Common myeloid progenitor, CD34-positive (primary cell): ENCODE measurements at places on chromosomes 7 and 10.

DNA sequence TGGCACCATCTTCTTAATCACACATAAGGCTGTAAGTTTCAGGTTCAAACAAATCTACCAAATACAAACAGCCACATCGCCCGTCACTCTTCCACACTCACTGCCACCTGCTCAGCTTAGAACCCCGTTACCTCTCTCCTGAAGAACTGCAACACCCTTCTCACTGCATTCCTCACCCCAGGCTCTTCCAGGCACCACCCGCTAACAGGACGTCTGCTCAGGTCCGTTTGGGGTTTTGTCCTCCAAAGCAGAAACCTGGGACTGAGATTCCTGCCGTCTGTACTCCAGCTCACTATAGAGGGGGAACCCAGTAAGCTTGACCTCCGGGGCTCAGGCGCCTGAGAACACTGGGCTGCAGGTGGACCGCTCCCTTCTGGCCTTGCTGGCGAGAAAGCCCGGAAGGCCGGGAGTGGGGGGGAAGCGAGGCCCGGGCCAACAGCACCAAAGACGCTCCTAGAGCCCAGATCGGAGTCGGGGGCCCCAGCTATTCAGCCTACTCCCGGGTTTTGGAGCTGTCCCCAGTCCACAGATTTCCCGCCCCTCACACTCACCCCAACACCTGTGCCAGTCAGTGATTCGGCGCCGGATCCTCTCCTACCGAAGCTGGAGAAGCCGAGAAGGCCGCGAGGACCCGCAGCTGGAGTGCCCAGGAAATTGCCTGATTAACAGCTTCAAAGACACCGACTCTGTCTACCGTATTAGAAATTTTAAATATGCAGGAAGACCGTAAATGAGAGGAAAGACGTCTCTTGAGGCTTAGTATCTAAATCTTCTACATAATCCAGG is at the start of gene AP3M1:
TSS of gene AP3M1 (minus strand) at position 625 of the 786 bp plus-strand sequence. CDS start 12,449 bp downstream, outside the sequence.
- H3K27ac ChIP-seq: peak within 1 kb of the TSS; percentile 99
- no peaks in the 10 kb centered on the region for H3K36me3 ChIP-seq
- no peaks in the 10 kb centered on the region for H3K27me3 ChIP-seq
- H3K4me3 ChIP-seq: peak within 1 kb of the TSS; percentile 88
- no peak for DNase-seq
- peaks cover 22% of the 10 kb centered on the region for H3K4me1 ChIP-seq

DNA sequence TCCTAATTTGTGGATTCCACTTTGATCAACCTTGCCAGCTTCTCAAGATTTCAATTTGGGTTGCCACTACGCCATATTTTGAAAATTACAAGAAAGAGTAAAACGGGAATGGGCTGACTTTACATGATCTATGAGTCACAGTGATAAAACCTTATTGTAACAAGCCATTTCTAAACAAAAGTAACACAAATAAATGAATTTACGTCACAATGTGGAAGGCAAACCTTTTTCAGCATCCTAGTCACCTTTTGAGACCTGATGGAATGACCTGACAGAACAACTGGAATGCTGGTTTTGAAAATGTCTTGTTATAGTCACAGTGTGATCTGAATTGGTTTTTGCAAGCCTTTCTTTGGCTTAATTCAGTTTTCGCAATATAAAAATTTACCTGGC is 85.9 kb downstream of the CDK6 start:
- DNase-seq: no peak
- H3K4me3 ChIP-seq: no peak overlapping the region
- no peak overlapping the region for H3K27ac ChIP-seq
- peaks cover 56% of the 10 kb centered on the region for H3K36me3 ChIP-seq
- H3K4me1 ChIP-seq: peaks cover 79% of the 10 kb centered on the region

- H3K4me1 ChIP-seq: no peaks in the 10 kb centered on the region
- H3K27ac ChIP-seq: no peak overlapping the region
- DNase-seq: no peak
- H3K4me3 ChIP-seq: no peak overlapping the region
- no peaks in the 10 kb centered on the region for H3K36me3 ChIP-seq
Measured at GRCh38 chr7:67614843-67615242, 618.2 kb downstream of the TYW1 start.

DNA sequence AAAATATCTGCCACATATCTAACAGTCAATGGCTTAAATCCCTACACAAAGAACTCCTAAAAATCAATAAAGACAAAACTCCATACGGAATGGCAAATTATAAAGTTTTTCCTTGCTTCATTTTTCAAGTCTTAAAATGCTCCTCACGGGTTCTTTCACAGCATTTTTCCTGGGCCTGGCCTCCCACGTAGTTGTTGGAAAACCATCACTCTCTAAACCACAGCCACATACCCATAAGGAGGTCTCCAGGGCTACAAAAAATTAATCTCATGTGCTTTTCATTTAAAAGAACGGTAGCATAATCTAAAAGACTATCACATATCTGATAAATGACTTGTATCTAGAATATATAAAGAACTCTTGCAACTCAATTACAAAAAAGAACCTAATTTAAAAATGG is 2.9 kb downstream of the COA1 start:
- no peaks in the 10 kb centered on the region for H3K27me3 ChIP-seq
- H3K4me1 ChIP-seq: peaks cover 8% of the 10 kb centered on the region
- no peak overlapping the region for H3K27ac ChIP-seq
- no peaks in the 10 kb centered on the region for H3K36me3 ChIP-seq
- no peak for DNase-seq
- H3K4me3 ChIP-seq: no peak overlapping the region

GRCh38 chr10:91800756-91801155 is 2.5 kb downstream of the TNKS2 start:
- H3K27me3 ChIP-seq: no peaks in the 10 kb centered on the region
- H3K36me3 ChIP-seq: peaks cover 8% of the 10 kb centered on the region
- H3K27ac ChIP-seq: no peak overlapping the region
- DNase-seq: no peak
- peak overlapping the region; percentile 96 for H3K4me3 ChIP-seq
- H3K4me1 ChIP-seq: peaks cover 34% of the 10 kb centered on the region
